CD4-positive, alpha-beta T cell treated with Interleukin-6 at 100 ng/mL for 8 hours (primary cell): ENCODE measurements at places on chromosomes 1 and 21.

GRCh38 chr21:42674351-42674940, 21.0 kb downstream of the PDE9A start:
- no peak for DNase-seq

DNA sequence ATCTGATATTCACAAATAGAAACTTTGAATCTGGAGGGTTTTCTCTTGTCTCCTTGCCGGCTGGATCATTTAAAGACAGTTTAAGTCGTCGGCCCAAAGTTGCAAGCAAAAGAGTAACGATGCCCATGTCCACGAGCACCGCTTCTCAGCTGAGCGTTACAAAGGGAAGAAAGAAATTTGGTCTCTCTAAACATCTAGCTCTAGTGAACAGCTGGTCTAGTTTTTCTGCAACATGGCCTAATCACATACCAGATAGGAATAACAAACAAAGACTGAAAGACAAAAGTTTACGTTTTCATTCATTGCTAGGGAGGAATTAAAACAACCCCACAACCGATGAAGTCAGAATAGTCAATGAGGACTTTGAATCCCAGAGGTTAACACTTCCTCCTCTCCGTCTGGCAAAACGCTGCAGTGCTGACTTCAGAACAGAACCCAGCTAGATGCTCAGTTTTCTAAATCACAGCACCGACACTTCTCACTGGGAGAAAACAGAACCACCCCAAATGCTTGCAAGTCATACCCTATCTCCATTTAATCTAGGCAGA, 69.4 kb downstream of the NTPCR start:
- no peak for DNase-seq

DNA sequence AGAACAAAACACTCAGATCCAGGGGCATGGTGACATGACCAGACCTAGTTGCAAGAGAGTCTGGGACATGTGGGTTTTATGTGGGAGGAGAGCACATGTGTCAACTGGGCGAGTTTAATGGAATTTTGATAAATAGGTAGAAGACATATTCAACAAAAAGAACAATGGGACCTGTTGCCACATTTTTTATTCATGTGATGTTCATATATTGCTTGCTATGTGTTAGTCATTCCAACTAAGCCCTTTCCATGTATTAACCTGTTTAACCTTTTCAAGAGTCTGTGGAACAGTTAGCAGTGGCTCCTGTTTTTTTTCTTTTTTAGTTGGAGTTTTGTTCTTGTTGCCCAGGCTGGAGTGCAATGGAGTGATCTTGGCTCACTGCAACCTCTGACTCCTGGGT, 30.1 kb upstream of the CSF3R start:
- no peak for DNase-seq

- DNase-seq, result no peak
Observed at GRCh38 chr1:172339842-172340241, 80.6 kb upstream of the C1orf105 start.

GRCh38 chr1:107936498-107937481, 28.2 kb downstream of the VAV3 start:
- peak; percentile 25 for DNase-seq

DNA sequence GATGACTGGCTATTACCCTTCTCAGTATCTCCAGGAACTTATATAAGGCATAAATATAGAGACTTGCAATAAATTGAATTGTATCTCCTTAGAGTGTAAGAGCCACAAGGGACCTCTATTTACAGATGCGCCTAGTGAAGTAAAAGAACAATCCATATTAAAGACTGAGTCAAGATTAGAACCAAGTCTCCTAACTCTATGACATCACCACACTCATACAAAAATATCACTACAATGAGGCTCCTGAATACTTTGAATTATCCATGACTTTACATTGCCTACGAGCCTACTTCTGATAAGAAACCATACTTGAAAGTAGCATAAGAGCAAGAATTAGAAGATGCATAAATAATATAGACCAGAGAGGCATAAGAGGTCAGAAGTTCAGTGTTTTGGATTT, 18.8 kb downstream of the DPYD start:
- no peak for DNase-seq

DNA sequence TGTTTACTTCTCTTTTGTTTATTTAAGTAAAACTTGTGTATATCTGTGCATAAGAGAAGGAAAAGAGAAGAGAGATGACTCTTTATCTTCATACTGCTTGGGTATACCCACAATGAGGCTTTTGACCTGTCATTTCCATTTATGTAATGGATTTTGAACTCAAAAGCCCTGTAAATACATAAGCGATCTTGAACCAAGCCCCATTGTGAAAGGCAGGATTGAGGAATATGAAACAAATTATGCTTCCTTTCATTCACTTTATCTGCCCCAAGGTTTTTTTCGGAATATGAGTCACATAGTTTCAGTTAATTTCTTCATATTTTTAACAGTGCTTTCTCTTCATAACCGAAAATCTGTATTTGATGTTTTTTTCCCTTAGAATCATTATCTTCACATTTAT, 21.4 kb downstream of the CNST start:
- no peak for DNase-seq

DNA sequence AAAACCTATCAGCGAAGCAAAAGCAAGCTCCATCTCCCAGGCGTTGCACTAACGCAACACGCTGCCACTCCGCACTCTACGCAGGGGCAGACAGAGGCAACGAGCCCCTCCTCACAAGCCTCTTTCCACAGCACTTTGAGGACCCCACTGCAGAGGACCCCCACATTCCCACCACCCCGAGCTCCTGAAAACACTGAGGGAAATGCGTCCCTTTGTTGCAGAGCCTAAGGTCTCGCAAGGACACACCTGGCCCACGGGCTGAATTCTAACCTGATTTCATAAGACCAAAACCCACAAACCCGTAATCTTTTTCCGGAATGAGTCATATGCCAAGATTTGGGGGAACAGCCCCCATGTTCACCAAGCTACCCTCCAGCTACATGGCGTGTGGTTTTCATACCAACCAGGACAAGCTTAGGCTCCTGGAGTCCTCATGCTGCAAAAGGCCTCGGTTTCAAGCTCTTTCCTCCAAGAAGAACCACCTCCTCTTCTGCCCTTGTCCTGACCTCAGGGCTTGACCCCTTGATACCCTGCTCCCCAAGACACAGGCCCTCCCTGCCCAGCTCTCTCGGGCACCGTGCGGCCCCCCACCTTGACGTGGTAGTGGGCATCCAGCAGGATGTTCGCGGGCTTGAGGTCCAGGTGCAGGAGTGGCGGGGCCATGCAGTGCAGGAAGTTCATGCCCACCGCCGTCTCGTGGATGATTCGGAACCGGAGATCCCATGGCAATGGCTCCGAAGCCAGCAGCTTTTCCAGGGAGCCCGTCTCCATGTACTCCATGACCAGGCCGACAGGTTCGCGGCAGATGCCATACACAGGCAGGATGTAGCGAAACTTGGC, 10.7 kb downstream of the RIPK4 start:
- DNase-seq, result no peak

GRCh38 chr1:8460132-8460544, 142.2 kb downstream of the SLC45A1 start:
- DNase-seq, result no peak

GRCh38 chr1:44693900-44694299, 19.4 kb downstream of the ARMH1 start:
- DNase-seq, result no peak

- no peak for DNase-seq
Observed at GRCh38 chr1:116851846-116852245, 57.9 kb upstream of the PTGFRN start.

DNA sequence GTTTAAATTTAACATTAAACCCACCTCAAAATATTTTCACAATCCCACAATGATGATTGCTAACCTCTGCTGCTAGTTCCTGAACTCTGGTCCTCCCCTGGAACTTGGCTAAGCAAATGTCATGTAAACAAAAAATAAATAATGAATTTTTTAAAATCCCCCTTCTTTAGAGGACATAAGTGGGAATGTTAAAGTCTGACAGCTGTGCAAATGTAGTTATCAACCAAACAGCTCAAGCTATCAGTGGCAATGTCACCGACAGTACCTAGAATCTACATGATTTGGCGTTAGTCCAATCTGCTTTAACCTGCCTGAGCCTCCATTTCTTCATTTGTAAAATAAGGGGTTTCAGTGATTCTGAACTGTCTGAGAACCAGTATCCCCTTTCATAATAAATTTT, 67.7 kb downstream of the GDAP2 start:
- no peak for DNase-seq

- DNase-seq, result no peak
Observed at GRCh38 chr1:243490748-243491686, 235.2 kb downstream of the SDCCAG8 start.

DNA sequence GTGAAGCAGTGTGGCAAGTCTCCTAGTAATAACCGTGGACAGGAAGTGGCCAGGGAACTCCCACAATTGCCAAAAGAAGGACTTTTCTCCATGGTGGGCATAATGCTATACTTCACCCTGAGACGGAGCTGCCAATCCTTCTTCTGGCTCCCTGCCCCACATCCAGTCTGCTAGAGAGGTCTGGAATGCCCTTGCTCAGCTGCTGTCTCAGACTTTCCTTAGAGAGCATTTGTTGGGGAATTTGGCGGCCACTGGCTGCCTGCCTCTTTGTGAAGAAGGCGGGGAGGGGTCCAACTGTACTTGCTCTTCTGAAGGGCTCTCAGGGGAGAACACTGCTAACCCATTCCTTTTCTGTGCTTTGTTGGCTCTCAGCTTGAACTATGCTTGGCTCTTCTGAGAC, 123.7 kb upstream of the EDN2 start:
- no peak for DNase-seq

DNA sequence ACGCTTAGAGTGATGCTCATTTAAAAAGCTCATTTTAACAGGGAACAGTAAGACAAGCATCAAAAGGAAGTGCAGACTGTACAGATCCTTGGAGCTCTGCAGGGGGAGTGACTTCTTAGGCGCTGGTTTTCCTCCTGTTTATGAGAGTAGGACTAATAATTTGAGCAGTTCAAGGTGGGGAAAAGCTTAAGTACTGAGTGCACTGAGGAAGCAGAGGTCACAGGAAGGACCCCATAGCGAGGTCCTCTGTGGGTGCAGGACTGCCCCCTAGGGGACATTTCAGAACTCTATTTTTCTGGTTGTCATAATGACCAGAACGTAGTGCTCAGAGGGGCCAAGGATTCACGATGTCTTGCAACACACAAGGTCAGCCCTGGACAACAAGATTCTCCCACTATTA, 112.1 kb downstream of the HLCS start:
- DNase-seq, result no peak

GRCh38 chr1:208628022-208628914, 384.1 kb upstream of the PLXNA2 start:
- no peak for DNase-seq

GRCh38 chr1:67457247-67457646, 27.0 kb upstream of the SERBP1 start:
- no peak for DNase-seq

DNA sequence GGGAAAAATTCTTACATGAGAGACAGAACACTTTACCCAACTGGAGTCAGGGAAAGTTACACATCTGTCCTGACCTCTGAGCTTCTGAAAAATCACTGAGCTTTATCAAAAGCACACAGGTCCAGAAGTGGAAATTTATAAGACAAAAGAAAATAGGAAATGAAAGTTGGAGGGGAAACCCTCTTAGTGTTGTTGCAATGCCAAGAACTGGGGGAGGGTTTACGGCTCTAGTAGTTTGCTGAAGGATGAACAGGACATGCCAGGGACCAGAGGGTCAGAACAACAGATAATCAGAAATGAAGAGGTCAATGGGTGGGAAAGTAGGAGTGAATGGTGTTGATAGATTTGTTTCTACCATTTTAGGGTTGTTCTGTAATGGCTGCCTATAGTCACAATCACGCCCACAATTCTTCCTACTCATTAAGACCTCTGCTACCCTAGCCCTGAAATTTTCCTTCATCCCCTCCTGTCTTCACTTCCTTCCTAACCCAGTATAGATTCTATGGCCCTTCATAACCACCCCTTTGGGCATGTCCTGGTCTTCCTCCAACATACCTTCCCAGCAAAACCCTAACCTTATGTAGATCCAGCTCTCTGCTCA, 30.3 kb upstream of the FMOD start:
- no peak for DNase-seq

- no peak for DNase-seq
Observed at GRCh38 chr1:160018900-160019299, 12.9 kb downstream of the PIGM start.

DNA sequence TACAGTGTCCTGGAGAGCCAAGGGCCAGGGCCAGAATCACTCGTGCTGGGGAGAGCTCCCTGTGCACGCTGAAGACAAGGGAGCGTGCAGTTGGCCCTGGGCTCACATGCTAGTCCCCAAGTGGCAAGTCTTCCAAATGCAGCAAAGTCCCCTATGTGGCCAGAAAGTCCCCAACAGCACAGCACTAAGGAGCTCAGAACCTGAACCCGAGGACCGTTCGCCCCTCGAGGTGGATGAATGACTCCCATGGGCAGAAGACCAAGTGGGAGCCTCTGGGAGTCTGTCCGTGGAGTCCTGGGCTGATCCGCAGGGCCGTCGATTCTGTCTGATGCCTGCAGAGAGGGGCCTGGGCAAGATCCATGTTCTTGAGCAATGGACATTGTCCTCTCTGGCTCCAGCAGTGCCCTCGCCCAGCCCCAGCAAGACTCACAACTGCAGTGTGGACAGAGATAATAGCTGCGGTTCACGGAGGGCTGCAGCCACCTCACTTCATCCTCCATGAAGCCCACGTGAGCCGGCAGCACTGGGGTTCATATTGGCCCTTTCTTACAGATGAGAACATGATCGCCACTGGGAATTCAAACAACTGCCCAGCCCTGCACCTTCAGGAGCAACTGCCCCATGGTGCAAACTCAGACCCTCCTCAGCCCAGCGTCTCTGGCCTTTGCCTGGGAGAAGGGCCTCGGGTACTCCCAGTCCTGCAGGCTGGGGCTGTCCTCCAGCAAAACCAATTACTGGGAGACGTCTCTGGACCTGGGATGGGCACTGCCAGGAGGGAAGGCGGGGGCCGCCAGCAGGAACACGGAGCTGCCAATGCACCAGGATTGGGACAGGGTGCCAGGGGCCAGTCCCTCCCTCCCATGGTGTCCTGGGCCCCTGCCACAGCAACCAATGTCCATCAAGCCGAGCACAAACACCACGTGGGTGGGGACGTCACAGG, 243.7 kb downstream of the NPHP4 start:
- DNase-seq, result no peak

- no peak for DNase-seq
Observed at GRCh38 chr1:234735476-234735875, 125.5 kb upstream of the IRF2BP2 start.

- no peak for DNase-seq
Observed at GRCh38 chr1:206949641-206950040, 3.4 kb upstream of the PIGR start.

- no peak for DNase-seq
Observed at GRCh38 chr1:158527190-158527815, 26.9 kb downstream of the OR6Y1 start.

DNA sequence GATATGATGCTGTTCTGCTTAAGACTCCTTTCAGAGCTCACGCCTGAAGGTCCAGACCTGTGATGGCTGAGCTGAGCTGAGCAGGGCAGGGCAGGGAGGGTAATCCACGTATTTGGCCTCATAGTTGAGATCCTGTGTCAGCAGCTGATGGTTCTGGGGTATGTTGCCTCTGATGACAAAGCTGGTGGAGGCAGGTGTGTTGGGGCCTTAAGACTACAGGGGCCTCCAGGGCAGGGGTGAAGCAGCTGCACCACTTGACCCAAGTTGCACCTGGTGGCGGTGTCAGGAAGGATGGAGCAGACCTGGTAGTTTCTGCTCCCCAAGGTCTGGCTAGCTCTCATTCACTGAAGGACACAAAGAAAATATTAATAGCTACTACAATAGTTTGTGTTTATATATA, 57.0 kb downstream of the FCRL5 start:
- DNase-seq, result no peak
